Right atrium auricular region (tissue), 2 donors: ENCODE measurements at places on chromosomes 12 and 14. TPM values are rescaled to one million over a fixed set of nuclear protein-coding genes. Genes with fewer than 3 reads are reported as not detected.

The LRRK2 gene
- 8.6 TPM for total RNA-seq

- H3K4me3 ChIP-seq: no peak overlapping the region
- H3K36me3 ChIP-seq: no peaks in the 10 kb centered on the region
- H3K27ac ChIP-seq: no peak overlapping the region
- H3K4me1 ChIP-seq: no peaks in the 10 kb centered on the region
Measured at GRCh38 chr12:24769682-24770081, 179.2 kb downstream of the BCAT1 start.

The ZNF385A gene
- total RNA-seq: 12.7 TPM

GRCh38 chr12:93772003-93772700 lies 95.0 kb downstream of the CRADD start:
- H3K4me1 ChIP-seq: no peaks in the 10 kb centered on the region
- no peak overlapping the region for H3K27ac ChIP-seq
- H3K36me3 ChIP-seq: no peaks in the 10 kb centered on the region
- DNase-seq: no peak
- H3K27me3 ChIP-seq: no peaks in the 10 kb centered on the region
- H3K4me3 ChIP-seq: no peak overlapping the region

DNA sequence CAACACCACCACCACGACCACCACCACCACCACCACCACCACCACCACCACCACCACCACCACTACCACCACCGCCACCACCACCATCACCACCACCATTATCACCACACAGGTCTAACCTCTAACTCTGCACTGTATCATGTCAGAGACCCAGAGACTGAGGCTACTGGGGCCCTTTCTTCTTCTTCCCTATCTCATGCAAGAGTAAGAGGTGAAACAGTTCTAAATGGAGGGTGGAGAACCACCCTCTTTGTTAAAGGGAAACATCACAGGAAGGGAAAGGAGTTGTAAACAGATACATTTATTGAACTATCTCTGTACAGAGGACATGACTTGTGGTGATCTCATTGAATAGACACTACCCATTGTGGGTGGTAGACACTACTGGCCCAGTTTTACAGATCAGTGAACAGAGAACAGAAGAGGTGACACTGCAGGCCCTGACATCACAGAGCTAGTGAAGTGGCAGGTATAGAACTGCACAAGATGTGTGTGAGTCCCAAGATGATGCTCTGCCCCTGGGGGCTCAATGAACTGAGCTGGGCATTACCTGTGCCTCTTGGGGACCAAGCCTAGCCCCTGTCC lies 91.6 kb downstream of the FOXN3 start:
- no peak overlapping the region for H3K27ac ChIP-seq
- H3K27me3 ChIP-seq: no peaks in the 10 kb centered on the region
- DNase-seq: no peak
- no peaks in the 10 kb centered on the region for H3K36me3 ChIP-seq
- no peaks in the 10 kb centered on the region for H3K4me1 ChIP-seq

The CLMN gene
- total RNA-seq: 4.0 TPM

- no peaks in the 10 kb centered on the region for H3K4me1 ChIP-seq
- H3K36me3 ChIP-seq: no peaks in the 10 kb centered on the region
- peak; percentile 85 for DNase-seq
- H3K4me3 ChIP-seq: peak within 1 kb of the TSS; percentile 72
Measured at GRCh38 chr12:40224439-40225291, at the start of gene LRRK2. LRRK2 (plus strand) TSS chr12:40224997; CDS start chr12:40225132, 135 bp downstream.

The PPP4R4 gene
- total RNA-seq: 0.75 TPM

The TSHR gene
- not detected for total RNA-seq
